ENCODE measurements at places on chromosomes 12 and 14.

- DNase-seq, result no peak
Observed at GRCh38 chr14:32306549-32306948, 22.5 kb upstream of the AKAP6 start.

- no peak for DNase-seq
Observed at GRCh38 chr14:22390824-22391461, 198.1 kb downstream of the DAD1 start.

- no peak for DNase-seq
Observed at GRCh38 chr12:46779063-46779462, 46.7 kb downstream of the SLC38A4 start.

- DNase-seq, result no peak
Observed at GRCh38 chr14:77157740-77158139, 16.1 kb upstream of the ZDHHC22 start.

DNA sequence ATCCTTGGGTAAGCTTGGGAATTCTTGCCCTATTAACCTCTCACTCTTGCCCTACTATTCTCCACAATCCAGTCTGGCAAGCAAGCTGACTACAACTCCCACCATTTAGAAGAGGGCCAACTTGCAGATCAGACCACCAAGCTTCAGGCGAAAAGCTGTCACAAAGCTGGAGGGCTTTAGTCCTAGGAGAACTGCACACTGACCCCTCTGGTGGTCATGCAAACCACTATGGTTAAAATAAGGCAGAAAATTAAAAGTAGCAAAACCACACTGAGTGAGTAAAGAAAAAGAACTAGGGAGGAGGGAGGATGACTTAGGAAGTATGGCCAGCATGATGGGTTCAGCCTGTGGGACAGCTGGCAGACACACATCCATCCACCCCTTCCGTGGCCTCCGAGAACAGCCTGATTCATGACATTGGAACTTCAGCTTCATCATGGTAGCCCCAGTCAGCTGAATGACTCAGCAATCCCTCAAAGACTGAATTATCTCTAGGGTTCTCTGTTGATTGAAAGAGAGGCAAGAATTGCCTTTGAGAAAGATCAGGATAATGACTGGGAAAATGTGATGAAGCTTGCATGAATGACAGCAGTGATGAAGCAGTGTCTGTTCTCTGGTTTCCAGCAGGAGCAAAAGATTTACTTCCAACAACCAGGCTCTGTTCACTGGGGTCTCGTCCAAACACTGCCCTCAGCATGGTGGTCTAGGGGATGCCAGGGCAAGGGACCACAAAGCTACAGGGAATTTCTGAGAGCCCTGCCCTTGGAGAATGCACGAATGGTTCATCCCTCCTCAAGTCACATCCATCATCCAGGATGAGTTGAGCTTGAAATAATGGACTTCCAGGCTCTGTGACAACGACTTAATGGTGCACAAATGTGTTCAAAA is 24.4 kb downstream of the PITPNM2 start:
- no peak for DNase-seq

- no peak for DNase-seq
Observed at GRCh38 chr12:128968668-128969067, 115.4 kb downstream of the GLT1D1 start.

DNA sequence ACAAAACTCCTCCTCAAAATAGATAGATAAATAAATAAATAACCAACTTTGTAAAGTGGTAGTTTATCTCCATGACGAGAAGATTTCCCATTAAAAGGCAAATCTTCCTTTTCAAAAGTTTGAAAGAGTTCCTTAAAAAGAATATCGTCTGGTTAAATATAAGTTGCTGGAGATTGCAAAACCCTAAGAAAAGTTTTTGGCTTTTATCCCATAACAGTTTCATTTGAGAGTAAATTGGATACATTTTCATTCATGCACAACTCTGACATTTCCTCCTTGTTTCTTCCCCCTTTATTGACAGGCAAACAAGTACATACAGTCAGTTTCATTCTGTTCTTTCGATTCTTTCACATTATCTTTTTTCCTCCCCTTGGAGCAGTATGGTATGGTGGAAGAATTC is 45.4 kb upstream of the BTG1 start:
- DNase-seq, result no peak

- DNase-seq, result no peak
Observed at GRCh38 chr12:81679614-81680013, 79.5 kb downstream of the PPFIA2 start.

GRCh38 chr12:96570579-96570978 is 81.2 kb downstream of the CFAP54 start:
- DNase-seq, result no peak

DNA sequence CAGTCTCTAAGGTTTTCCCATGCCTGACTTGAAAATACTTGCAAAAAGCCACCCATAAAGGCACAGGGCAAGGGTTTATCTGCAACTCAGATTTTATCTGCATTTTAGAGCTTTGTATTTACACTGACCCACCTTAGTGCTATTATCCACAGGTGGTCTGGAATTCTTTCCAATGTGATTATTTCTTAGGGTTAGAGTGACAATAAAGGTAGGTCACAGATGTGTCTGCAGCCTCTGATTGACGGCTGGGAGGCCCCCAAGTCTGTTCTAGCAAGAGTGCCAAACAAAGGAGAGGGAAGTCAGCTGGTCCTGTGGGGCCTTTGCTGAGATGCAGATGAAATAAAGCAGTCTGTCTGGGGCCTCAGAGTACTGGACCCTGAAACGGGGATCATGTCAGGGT is 64.0 kb downstream of the FRMD6 start:
- no peak for DNase-seq

DNA sequence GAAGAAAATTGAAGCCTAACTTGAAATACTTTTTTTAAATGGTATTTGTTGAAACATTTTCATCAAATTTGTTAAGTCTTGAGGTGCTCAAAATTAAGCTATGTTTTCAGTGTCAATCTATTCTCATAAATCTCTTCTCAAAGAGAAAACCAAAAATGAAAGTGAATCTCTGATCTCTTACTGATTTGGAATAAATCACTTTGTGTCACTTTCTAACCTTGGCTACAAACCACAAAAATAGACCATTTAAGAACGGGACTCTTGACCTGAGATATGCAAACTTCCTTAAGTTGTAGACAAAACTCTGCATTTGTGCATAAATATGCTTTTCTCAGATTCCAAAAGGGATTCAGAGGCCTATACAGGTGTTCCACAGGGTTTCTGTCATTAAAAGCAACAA is 192.9 kb downstream of the SEC23A start:
- DNase-seq, result no peak

GRCh38 chr12:106138633-106139421 is at the start of gene NUAK1:
NUAK1 (minus strand) TSS chr12:106138954; CDS start chr12:106138653, 301 bp downstream.
- no peak for DNase-seq

DNA sequence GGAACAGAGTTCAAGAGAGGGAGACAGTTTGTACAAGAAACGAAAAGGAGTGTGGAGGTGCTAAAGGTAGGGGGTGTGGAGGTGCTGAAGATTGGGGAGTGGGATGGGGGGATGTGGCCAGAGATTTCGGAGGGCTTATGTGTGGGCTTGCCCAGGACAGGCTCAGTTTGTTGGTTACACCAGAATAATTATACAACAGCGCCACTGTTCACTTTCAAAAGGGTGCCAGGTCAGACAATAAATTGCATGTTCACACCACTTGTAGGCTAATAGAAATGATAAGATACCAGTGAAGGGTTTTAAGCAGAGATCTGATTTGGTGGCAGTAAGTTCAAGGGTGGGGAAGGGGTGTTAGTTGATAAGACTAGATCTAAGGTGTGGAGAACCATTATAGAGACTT is 75.3 kb downstream of the PRKCH start:
- no peak for DNase-seq

- DNase-seq, result peak; percentile 21
Observed at GRCh38 chr12:101858361-101858760, 19.0 kb upstream of the DRAM1 start.

DNA sequence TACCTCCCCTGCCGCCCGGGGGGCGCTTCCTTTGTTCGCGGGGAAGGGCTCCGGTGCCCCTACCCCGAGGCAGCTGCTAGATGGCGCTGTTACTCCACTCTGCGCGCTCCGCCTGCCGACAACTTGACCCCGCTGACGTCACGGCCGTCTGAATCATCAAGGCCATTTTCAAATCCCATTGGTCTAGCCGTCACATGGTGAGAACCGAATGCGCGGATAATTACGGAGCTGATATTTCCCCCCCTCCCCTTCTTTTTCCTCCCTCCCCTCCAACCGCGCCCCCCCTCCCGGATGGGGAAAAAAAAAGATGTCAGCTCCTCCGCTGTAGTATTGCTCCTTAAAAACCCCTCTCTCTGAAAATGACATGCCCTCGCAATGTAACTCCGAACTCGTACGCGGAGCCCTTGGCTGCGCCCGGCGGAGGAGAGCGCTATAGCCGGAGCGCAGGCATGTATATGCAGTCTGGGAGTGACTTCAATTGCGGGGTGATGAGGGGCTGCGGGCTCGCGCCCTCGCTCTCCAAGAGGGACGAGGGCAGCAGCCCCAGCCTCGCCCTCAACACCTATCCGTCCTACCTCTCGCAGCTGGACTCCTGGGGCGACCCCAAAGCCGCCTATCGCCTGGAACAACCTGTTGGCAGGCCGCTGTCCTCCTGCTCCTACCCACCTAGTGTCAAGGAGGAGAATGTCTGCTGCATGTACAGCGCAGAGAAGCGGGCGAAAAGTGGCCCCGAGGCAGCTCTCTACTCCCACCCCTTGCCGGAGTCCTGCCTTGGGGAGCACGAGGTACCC is at the start of gene HOXC10:
TSS of gene HOXC10 (plus strand) at position 246 of the 791 bp plus-strand sequence. CDS start at position 360, 114 bp downstream.
- DNase-seq, result no peak

- peak; percentile 33 for DNase-seq
Observed at GRCh38 chr14:52950410-52950897, 396 bp downstream of the FERMT2 start.

- DNase-seq, result no peak
Observed at GRCh38 chr14:105161964-105162668, 6.5 kb downstream of the JAG2 start.

DNA sequence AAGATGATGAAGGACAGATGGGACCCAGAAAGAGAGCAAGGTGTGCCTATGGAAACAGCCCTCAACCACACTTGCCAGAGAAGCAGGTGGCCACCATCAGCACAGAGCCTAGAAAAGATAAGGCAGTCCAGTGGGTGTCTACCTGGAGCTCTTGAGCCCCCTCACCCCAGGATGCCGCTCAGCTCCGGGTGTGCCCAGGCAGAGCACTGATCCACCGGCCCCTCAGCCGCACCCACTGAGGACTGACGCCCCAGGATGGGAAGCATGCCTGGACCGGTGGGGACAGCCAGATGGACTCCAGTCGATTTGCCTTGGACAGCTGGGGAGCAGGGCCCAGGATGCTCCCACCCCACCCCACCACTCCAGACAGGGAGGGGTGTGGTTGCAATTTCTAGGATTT is 15.1 kb upstream of the ZFP36L1 start:
- no peak for DNase-seq

DNA sequence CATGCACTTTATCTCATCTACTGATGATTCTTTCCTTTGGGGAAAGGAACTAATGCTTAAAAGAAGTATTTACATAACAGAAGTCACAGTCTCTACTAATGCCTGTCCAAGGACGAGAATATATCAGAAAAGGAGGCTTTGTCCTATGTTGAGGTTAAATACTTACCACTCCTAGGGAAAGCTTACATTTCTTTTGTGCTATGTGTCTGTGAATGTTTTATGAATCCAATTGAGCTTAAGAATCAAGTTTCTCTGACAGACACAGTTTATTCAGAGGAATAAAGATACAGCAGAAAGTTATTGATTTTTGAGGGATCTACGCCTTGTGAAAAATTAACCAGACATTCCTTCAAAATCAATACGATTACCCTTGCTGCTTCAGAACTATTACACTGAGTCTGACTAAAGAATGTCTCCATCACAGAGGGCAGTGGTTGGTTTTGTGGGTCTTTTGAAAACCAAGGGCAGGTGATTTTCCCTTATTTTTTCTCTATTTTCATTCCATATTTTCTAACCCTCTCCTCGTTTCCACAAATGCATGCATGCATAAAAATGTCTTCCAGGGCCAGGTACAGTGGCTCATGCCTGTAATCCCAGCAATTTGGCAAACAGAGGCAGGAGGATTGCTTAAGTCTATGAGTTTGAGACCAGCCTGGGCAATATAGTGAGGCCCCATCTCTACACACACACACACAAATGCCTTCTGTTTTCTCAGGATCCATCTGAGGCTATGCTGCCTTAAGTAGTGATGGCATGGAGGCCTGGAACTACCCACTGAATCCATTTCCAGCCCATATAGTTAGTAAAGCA is 1095.1 kb downstream of the GALC start:
- DNase-seq, result no peak

DNA sequence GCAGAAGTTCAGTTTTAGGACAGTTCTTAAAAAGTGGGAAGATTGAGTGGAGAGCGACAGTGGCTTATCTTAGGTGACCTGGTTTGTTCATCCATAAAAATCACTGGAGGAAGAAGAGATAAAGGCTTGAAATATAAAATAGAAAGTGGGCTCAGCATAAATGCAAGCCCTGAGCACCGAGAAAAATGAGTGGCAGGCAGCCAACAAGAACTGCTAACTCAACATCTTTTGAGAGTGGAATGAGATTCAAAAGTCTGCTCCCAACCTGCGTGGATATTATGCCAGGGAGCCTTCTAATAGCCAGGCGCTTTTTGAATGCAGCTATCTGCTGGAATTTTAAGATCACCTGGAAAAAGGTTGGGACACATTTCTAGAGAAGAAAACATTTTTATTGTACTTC is 666.5 kb downstream of the FLRT2 start:
- no peak for DNase-seq

- DNase-seq, result no peak
Observed at GRCh38 chr12:120489018-120489417, 6.9 kb upstream of the DYNLL1 start.

GRCh38 chr12:54060174-54060974 is 6.7 kb downstream of the HOXC4 start:
- no peak for DNase-seq

Measured in CD4-positive, alpha-beta T cell (primary cell).